LoVo (cell line): ENCODE measurements at places on chromosomes 5 and 9.

- DNase-seq: peak; percentile 54
Observed at GRCh38 chr5:13976867-13977830, 32.7 kb upstream of the DNAH5 start.

DNA sequence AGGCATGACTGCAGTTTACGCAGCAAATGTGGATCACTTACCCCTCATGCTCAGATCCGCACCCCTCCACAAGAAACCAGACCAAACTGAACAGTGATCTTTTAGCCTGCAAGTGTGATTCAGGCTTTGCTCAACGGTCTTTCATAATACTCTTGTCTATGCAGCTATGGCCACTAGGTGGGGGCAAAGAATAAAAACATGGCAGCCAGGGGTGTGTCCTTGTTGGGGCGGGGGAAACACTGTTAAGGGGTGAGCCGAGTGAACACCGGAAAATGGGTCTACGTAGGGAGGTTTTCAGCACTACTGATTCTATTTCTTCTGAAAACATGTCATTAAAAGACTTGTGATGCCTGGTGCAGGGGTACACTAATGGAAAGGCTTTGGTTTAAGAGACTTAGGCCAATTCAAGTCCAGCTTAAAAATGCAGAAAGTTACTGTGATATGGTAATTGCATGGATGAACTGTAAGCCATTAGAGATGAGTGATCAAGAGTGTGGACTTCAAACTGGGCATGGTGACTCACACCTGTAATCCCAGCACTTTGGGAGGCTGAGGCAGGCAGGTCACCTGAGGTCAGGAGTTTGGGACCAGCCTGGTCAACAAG is 49.9 kb upstream of the GPR151 start:
- peak; percentile 43 for DNase-seq

- no peak for DNase-seq
Observed at GRCh38 chr5:17150531-17150930, 66.9 kb upstream of the BASP1 start.

GRCh38 chr9:126611592-126612325 is 2.0 kb upstream of the LMX1B start:
- peak; percentile 50 for DNase-seq

DNA sequence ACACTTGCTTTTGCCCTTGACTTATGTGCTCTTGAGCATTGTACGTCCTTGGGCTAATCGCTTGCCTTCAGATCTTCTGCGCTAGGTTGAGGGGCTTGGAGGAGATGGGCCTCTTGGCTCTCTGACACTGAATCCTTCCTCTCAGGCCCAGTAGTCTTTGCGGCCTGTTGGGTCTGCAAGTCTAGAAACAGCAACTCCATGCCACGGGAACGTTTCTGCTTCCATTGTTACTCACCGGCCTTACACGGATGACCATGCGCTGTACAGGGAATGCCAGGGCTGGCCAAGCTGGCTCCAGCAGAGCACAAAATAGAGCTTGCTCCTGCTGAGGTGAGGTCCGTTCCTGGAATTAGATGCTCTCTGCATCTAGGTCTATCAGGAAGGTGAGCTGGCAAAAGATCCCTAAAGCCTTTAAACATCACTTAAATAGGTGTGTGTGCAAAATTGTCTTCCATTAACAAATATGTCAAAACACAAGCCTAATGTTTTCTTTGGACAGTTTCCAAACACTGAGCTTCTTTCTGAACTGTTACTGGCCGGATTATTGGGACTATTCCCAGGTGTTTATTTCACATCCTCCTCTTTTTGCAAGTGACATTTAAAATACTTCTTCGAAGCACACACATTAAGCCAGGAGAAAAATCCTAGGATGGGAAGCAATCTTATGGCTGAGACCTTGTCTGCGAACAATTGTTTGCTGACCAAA is 29.7 kb downstream of the DAPK1 start:
- no peak for DNase-seq

DNA sequence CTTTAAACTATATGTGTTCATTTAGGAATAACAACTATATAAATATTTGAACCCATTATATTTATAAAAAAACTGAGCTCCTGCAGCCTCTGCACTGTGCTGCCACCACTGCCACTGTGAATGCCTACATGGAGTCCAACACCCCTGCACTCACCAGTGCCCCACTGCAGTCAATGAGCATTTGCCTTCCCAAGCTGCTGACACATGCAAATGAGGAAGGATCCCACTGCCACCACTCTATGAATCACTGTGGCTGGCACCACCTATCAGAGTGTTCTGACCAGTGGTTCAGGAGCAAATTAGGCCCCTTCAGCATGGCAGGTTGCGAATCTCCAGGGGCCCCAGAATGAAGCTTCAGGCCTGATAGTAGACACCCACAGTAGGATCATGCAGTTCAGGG is 9.1 kb downstream of the IFNA5 start:
- DNase-seq: no peak
